ENCODE measurements at places on chromosomes 16 and 17.

DNA sequence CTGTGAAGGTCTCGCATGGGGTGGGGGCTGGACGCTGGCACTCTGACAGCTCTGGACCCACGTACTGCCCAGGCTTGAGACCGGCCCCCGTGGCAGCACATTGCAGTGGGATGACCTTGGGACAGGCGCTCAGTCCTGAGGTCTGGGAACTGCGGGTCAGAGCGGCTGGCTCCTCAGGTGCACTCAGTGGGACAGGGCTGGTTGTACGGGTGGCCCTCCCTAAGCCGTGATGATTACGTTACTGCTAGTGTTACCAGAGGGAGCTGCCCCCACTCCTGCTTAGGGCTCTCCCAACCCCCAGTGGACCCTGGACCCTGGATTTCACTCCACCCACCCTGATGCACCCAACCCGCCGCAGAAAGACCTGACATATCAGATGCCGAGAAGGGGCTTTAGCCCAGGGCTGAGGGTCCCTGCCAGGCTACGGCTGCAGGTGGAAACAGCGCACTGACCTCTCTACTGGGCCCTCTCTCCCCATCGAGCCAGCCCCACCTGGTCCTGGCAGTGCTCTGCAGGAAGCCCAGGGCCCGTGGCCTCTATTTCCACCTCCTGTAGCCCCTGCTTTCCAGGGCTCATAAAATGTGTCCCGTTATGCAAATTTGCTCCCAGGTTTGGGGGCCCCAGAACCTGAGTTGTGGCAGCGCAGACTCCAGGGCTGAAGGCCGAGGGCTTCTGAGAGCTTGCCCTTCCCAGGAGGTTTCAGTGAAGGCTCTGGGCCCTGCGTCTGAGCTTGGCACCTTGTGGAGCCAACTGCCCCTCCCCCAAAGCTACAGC is 77.2 kb downstream of the RTN4RL1 start:
- DNase-seq = no peak

GRCh38 chr17:14047591-14047990 is 21.7 kb upstream of the COX10 start:
- DNase-seq = no peak

DNA sequence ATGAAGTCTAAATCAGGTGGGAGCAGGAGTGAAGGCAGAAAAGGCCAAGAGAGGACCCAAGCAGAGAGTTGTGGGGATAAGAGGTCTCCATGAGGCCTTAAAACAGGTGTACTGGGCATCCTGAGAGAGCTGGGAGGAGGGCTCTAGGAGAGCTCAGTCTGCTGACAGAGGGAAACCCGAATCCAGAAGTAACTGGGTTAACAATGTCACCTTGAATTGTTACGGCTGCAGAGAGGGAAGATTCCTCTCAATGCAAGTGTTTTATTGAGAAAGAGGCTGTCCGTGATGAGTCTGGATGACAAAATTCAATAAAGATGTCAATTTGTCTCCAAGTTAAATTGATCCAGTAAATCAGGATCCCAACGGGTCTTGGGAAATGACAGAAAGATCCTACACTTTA is 8.3 kb downstream of the DHRS7C start:
- DNase-seq = no peak

DNA sequence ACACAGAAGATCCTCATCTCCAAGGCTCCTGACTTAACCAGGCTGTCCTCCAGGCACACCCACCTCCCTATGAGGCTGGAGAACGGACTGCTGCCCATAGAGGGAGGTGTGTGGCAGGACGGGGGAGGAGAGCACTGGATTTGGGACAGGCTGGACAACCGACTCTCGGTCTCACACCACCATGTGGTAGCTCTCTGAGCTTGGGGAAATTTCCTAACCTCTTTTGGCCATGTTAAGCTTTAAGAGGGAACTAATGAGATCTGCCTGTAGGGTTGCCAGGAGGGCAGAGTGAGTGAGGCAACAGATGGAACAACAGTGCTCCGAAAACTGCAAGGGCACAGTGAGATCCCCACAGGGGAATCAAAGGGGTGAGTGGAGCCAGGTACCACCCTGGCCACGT is 32.7 kb downstream of the RHBDL3 start:
- no peak for DNase-seq

DNA sequence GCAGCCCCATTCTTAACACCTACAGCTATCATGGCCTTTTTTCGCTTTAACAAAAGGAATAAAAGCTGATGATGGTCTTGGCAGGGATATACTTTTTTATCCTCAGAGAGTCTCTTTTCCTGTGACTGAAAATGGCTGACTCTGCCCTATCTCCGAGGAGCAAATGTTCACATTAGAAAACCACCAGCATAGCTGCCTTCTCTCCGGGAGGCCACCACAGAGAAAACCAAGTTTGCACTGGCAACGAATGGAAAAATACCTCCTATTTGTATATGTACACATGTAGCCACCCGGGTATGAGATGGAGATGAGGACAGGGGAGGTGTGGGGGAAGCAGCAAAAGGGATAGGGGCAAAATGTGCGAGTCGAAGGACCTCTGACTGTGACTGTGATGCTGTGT is 88.2 kb downstream of the STX8 start:
- no peak for DNase-seq

DNA sequence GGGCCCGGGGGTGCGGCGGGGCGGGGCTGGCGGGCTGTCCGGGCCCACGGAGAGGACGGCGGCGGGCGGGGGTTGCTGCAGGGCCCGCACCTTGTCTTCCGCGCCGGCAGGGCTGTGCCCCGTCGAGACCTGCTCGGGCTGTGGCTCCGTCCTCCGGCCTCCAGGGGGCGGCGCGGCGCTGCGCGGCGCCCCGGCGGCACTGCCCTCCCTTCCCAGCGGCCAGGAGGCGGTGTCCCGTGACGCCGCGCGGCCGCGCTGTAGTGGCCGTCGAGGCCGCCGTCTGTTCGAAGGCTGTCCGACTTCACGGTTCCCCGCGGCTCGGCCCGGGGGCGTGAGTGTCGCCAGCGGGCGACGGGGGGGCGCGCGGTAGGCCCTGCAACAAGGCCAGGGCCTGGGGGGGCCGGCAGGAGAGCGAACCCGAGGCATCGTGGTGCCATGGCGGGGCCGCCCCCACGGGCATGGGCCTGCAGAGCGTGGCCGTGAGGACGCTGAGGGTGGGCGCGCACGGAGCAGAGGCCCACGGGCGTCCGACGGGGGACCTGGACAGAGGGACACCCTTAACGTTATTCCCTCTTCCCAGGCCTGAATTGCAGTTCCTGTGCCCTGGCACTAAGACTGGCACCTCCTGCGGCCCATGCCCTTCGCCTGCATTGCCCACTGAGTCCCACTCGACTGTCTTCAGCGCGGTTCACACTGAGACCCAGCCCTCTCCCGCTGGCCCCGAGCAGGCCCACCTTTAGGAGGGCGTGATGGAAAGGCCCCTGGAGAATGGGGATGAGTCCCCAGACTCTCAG is at the start of gene PLEKHG4:
Gene PLEKHG4, plus strand, starts transcription at position 237 of the 794 bp plus-strand sequence. Its CDS starts 513 bp downstream, at position 750.
- DNase-seq = peak; percentile 69

DNA sequence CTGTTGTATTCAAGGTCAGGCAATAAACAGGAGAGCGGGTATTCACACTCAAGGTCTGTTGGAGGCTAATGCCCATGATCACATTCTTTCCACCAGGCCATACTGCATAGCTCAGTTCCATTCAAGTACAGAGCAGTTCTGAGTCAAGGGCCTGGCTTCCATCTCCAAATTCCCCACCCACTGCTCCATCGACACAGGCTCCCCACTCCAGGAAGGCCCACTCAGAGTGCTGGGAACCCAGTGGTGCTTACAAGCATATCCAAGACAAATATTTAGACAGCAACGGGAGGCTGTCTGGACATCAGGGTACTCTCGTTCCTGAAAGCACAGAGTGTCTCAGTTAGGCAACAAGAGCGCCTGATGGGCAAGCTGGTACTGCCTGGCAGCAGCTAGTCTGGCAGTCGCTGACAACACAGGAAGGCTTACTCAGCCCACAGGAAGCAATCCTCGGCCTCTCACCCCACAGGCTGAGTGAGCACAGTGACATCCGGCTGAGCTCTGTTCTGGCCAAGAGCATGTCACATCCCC is 40.9 kb downstream of the RFFL start:
- DNase-seq = peak; percentile 64

DNA sequence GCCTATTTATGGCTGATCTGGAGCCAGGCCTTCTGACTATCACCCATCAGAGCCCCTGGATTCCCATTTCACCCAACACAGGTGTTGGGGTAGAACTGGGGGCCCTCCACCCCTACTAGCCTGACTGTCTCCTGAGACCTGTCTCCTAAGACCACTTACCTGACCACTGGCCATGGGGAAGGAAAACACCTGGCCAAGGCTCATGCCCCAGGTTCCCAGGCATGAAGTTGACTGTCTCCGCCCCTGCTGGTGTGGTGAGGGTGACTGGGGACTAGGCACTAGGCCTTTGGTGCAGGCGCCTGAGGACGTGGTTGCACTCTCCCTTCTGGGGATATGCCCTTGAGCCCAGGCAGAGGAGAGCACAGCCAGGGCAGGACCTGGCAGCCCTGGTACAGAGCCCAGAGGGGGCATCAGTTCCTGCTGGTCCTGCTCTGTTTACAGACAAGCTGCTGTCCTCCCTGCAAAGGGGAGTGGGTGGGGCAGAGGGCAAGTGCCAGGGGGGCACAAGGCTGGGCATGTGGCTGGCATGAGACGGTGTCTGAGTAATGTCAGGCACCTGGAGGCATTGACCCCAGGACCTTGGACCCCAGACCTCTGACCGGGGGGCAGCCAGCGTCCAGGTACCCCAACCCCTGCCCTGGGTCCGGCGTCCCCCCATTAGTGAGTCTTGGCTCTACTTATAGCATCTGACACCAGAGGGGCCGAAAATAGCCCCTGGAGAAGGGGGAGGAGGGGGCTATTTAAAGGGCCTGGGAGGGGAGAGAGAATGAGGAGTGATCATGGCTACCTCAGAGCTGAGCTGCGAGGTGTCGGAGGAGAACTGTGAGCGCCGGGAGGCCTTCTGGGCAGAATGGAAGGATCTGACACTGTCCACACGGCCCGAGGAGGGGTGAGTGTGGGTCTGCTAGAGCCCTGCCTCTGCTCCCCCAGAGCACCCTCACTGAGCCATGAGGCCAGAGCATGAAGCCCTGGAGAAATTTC is at the start of gene TCAP:
Gene TCAP, plus strand, starts transcription at position 769 of the 981 bp plus-strand sequence. Its CDS starts 11 bp downstream, at position 780.
- no peak for DNase-seq

DNA sequence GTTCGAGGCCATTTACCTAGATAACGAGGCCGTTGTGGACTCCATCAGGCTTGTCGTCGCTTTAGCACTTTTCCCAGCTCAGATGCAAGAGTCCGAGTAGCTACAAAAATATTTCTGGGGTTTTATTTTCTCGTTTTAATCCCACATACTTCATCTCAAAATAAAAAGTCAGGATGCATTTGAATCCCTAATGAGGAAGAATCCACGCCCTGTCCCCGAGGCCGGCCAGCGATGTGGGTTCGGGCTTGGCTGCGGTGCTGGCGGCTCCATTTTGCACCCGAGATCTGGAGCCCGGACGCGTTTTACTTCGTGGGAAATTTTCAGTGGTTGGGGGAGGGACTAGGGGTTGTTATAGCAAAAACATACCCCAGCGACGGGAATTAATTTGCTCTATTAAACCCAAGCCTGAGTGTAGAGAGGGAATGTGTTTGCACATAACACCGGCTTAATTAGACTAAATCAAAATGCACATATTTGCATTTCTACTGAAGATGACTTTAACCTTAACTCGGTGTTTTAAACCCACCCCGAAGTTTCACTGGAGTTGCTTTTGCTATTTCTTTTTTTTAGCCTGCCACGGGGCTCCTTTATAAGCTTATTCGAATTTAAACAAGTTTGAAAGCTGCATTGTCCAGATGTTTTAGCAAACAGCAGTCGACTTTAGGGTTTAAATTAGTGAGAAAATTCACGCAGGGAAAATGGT is 4.8 kb downstream of the IRX5 start:
- DNase-seq = no peak

- DNase-seq = no peak
Measured at GRCh38 chr16:51289336-51289735, 138.3 kb upstream of the SALL1 start.

GRCh38 chr17:12619459-12620199 is 46.1 kb upstream of the MYOCD start:
- no peak for DNase-seq

GRCh38 chr17:11302401-11303186 is 61.6 kb downstream of the SHISA6 start:
- DNase-seq = no peak

GRCh38 chr17:61495161-61495857 is 43.1 kb downstream of the TBX4 start:
- DNase-seq = no peak

GRCh38 chr17:82244413-82245133 is 15.7 kb downstream of the SLC16A3 start:
- DNase-seq = no peak

GRCh38 chr17:77944390-77945222 is 13.9 kb upstream of the TNRC6C start:
- no peak for DNase-seq

Data from stimulated activated CD4-positive, alpha-beta T cell treated with anti-CD3 and anti-CD28 coated beads, Interleukin-12 subunit alpha, Interleukin-12 subunit beta, amount 100 ng/mL, for 48 hours (primary cell).